Left colon (tissue), 2 donors: ENCODE measurements at places on chromosomes 1 and 21. TPM values are rescaled to one million over a fixed set of nuclear protein-coding genes. Genes with fewer than 3 reads are reported as not detected.

GRCh38 chr1:205672970-205673369, 7.3 kb downstream of the SLC45A3 start:
- no peak for DNase-seq

GRCh38 chr1:116763787-116764465, 9.7 kb downstream of the CD2 start:
- DNase-seq = no peak

DNA sequence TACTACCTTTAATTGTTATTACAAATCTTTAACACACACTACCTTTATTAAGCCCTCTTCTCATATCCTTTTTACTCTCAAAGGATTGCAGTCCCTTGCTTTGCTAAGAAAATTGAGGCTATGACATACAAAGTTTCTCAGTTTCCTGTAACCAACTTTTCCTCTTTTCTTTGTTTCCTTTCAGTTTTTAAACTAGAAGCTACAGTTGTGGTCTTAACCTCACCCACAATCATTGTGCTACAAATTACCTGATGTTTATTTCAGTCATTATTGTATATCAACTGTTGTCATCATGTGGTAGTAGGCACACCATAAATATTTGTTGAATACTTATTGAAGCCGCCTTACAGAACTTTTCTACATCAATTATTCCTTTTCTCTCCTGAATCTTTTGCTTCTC, 51.8 kb downstream of the SLAMF6 start:
- DNase-seq = no peak

Gene GNAT2
- 0.73 TPM for total RNA-seq

Gene LRRC53
- not detected for total RNA-seq
